ENCODE measurements at places on chromosomes 7 and 10.

DNA sequence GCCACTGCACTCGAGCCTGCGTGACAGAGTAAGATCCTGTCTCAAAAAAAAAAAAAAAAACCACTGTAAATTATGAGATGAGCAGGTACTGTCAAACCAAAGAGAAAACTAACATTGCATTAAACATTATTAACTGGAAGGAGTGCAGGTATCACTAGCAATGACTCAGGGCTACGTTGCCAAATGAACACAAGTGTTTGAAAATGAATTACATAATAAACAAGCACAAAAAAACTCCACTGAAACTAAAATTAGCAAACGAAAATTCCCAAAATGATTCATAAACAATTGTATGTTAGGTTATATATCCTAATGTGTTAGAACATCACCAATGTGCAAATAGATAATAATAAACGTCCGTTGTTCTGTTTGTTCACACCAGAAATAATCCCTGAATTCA, 42.8 kb downstream of the NSUN6 start:
- DNase-seq, result no peak

DNA sequence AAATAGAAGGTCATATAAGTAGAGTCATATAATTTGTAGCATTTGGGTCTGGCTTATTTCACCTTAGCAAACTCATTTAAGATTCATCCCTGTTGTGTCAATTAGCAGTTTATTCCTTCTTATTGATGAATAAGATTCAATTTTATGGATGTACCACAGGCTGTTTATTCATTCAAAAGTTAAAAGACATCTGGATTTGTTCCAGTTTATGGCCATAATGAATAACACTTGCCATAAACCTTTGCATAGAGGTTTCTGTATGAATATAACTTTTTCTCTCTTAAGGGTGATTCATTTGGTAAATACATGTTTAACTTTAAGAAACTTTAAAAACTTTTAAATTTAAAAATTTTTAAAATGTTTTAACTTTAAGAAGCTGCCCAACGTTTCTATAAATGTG, 66.4 kb downstream of the CPED1 start:
- DNase-seq, result no peak

DNA sequence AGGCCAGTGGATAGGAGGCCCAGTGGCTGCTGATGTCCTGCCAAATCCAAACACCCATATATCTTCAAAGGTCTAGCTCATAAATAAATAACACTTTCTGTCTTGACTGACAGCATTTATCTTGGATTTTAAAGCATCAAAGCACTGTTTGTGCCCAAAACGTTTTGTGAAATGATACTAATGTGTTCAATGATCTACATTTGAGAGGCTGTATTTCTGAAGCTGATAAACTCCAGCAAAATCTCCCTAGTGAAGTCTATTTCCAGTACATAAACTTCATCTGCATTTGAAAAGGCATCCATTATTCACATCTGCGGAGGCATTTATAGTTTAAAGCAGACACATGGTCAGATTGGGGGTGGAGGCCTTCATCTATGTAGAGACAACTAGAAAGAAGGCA, 276.3 kb downstream of the HPSE2 start:
- DNase-seq, result no peak

DNA sequence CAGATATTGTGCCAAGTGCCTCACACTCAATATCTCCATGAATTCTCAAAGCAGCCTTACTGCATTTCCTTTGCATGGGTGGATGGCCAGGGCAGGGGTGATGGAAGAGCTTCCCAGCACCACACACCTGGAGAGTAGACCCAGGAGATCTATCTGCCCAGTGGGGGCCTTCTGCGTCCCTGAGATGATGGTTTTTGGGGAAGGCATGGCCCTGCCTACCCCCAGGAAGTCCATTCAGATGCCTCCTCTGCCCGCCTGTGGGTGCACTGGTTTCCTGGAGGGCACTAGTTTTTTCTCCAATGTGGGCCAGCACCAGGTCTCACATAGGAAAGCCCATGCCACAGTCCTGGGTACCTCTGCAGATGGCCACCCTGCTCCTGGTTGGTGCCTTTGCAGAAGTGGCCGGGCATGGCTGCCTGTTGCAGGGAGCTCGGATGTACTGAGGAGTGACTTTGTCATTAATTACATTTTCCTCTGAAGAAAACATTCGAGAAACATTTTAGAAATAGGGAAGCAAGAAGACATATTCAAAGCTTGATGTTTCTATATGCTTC, 28.2 kb upstream of the ZNF488 start:
- no peak for DNase-seq

DNA sequence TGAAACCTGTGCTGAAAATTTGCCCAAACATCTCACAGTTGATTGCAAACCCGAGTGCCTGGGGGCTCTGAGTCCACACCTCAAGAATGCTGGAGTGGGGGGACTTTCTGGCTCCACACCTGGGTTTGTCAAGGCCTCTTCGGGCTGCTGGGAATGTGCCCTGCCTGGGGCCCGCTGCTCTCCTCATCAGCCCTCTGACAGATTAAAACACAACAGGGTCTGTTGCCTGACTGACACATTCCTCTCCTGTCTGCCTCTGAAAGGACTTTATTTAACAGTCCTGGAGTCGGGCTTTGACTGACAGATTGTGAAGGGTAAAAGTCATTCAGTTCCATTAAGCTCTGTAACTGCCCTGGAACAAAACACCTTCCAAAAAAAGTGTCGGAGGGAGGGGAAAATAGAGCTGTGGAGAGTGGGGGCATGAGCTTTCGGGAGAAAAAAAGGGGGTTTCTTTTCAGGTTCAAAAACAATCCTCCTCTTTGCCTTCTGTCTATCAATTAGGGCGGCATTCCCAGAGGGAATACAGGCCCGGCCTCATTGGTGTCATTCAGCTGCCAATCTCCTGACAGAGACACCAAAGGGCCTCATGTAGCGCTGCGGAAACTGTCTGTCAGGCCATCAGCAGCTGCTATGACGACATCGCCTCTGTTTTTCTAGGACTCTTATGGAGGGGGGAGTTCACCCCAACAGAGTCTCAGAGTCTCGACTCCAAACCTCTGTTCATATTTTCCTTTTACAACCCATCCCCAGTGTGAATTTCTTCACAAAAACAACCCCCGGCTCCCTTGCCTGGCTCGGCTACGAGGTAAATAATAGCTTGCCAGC, 398.8 kb upstream of the NFE2L3 start:
- DNase-seq, result no peak
